ENCODE measurements at places on chromosomes 5 and 9.

DNA sequence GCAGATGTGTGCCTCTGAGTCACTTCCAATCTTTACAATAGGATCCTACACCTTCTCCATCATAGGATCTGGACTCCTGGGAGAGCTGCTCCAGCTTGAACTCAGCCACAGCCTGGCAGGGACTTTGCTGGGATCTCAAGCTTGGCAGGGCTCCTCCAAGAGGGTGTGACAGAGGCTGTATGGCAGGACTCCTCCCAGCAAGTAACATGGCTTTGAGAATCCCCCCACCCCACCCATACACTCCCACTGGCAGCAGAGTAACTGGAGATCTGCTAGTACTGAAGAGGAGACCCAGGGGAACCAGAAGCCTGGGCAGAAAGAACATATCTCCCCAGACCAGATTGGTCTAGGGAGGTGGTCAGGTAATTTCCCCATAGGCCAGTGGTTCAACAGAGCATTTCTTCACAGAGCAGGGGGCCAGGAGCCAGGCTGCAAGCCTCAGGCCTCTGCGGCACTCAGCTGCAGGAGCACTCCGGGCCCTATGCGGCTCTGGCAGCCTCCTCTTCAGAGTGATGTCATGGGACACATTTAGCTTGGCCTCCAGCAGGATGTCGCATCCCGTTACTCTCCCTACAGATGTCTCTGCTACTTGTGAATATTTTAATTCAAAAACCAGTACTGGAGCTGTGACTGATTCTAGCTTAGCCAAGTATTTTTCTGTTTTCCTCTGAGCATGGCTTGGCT is 1.7 kb upstream of the ACSL6 start:
- no peak for DNase-seq

DNA sequence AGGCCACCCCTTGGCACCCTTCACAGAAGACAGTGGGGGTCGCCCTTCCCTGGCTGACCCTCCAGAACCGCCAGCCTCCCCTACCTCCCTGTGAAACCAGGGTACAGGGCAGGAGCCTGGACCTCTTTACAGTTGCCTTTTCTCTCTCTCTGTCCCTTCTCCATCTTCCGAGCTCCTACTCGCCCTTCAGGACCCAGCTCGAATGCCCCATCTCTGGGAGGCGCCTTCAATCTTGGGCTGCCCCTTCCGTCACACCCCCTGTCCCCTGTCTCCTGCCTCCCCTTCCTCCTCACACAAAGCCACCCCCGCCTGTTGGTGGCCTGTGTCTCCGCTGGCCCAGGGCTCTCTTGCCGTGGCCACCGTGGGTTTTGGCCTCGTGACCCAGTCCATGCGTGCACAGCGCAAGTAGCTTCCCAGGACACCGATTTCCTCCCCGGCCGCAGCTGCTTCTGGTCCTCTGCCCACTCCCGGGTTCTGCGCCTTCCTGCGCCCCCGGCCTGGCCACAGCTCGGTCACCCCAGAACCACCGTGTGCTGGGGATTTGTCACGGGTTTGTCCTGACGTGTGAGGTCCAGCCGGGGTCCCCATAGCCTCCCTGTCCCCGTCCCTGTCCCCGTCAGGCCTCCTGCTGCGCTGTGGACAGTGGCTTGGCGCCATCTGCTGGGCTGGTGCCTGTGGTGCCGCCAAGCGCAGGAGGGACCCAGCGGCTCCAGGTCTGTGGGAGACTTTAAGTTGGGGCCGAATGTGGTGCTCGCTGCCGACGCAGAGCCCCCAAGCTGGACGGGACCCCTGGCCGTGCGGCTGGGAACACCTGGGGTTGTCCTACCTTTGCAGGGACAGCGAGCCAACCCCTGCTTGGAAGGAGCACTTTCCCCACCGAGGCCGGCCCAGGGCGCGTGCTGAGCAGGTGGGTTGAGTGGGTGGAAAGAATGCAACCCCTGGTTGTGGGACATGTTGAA is 4.0 kb upstream of the TMEM250 start:
- DNase-seq: peak; percentile 59

DNA sequence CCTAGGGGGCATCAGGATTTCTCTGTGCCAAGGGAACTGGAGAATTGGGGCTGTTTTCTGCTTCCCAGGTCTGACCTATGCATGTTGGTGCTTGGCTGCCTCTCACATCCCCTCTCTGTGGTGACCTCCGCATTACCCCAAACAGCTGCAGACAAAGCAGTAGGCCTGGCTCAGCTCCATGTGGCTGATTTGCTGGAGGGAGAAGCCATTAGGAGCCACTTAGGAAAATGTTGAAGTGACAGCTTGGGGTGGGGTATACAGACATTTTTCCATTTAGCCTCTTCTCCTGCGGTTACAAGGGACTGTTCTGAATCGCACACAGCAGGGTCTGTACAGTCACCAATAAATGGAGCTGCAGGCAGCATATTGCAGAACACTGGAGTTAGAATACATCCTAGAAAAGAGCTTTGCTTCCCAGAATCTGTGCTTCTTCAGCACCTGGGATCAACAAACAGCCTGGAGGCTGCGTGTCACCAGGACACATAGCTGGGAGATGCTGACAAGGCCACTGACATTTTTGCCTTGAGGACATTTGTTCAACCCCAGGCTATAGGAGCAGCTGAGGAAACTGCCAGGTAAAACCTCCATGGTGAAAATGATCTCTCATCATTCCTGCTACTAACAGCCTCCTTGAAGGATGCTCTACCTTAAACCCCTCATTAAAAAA is 335.3 kb downstream of the DIRAS2 start:
- no peak for DNase-seq

DNA sequence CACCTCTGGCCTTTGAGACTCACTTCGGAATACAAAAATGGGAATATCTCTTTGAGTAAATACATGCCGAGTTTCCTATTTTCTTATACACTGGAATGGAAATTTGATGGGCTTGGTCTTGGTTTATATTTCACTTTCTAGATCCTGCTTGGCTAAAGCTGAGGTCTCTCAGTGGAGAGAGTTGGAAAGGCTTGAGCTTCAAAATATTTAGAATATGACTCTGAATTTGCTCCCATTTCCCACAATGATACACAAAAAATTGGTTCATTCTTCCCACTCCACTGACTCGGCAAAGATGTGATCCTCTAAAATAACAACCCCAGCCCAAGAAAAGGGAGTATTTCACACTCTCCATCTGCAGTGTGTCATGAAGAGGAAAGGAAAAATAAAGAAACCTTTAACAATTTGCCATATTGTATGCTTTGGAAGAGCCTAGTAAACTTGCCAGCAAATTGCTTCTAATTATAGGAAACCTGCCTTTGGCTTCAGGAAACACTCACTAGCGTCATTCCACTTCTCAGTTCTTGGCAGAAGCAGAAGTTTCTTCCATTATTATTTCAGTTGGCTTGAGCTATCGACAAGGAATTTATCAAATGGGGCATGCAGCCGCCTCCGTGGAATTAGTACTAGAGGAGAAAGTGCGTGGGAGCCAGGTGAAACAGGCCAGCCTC is 302.9 kb downstream of the NSG2 start:
- DNase-seq: no peak

DNA sequence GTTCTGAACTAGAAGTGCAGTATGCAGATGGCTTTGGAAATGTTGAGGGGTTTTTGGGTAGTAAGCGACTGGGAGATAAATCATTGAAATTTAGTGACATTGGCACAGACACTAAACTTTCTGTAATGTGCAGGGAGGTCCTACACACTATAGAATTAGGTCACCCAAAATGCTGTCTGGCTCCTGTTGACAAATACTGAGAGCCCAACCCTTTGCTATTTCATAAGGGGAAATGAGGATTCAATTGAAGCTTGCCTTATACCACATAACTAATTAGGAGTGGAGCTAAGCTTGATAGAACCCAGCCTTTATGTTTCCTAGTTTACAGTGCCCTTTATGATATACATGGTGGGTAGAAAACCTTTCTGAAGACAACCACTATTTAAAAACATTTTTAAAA is 22.6 kb downstream of the HMGXB3 start:
- no peak for DNase-seq

DNA sequence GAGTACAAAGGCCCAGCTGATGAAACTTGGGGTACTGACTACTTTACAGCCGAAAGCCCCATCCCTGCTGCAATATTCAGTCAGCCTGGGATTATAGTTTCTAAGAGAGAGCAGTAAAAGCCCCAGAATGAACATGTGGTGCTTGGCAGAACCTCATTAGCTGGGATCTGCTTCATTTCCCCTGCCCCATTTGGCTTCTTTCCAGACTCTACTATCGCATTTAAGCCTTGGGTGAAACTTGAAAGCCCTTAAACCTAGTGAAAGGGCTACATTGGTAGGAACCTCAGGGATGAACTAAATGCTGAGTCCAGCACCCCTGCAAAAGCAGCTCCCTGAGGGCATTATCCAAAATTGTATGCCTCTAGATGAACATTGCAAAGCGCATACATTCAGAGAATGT is 631.1 kb downstream of the ACTL7B start:
- DNase-seq: no peak

DNA sequence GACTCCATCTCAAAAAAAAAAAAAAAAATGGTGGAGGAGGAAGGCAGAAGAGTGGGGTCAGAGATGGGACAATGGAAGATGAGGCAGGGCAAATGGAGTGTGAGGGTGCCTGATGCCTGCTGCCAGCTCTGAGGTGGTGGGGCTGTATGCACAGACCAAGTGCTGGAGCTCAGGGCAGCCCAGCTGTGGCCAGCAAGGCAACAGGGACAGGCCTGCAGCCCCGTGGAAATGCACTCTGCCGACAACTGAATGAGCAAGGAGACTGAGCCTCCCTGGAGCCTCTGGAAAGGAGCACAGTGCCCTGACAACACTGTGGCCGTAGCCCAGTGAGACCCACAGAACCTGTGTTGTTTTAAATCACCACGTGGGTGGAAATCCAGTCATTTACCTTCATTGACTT is 22.9 kb upstream of the SMIM32 start:
- no peak for DNase-seq

- DNase-seq: no peak
Measured at GRCh38 chr5:146428658-146429057, 18.5 kb upstream of the TCERG1 start.

GRCh38 chr9:120736881-120737280 is 22.6 kb upstream of the MEGF9 start:
- no peak for DNase-seq

- peak; percentile 65 for DNase-seq
Measured at GRCh38 chr5:56561-57290, 35.2 kb upstream of the PLEKHG4B start.

- no peak for DNase-seq
Measured at GRCh38 chr5:35819668-35820067, 37.0 kb upstream of the IL7R start.

- no peak for DNase-seq
Measured at GRCh38 chr9:135985459-135985774, 24.2 kb upstream of the UBAC1 start.

GRCh38 chr5:132687995-132688394 is 14.2 kb downstream of the IL4 start:
- peak; percentile 55 for DNase-seq

Data from hematopoietic multipotent progenitor cell (in vitro differentiated cells).